ENCODE measurements at places on chromosomes 3 and 15.

DNA sequence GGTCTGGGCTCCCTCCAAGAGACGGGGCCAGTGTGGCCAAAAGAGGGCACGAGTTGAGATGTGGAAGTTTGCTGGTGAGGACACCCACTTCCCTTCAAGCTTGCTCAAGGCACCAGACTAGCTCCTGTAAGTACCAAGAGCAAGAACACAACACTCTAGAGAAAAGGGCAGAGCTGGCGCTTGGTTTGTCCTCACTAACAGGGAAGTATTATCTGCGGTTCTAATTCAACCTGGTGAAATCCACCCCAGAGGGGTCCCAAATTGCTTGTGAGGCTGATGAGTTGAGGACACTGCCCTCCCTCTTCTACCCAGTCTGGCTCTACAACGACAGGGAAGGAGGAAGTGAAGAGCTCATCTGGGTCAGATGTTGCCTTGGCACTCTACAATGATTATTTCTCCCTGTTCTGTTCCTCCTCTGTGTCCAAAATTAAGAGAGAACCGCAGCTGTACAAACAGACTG lies 16.9 kb upstream of the FSIP1 start:
- no peak for DNase-seq
- no peaks in the 10 kb centered on the region for H3K36me3 ChIP-seq
- H3K4me3 ChIP-seq = no peak overlapping the region

DNA sequence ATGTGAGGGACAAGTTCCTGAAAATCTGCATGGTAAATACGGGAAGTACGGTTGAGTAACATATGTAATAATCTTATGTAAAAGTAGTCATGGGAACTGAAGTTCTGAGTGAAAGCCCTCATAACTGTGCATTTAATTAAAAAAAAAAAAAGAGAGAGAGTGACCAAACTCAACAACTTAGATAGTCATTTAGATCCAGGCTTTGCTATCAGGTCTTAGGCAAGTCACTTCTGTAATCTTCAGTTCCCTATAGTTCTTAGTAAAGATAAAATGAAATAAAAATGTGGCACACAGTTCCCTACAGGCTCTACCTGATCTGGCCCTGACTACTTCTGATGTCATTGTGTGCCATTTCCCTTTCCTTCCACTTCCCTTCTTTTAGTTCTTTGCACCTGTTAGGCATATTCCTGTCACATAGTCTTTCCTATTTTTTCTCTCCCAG lies 15.0 kb downstream of the RNF111 start:
- H3K4me1 ChIP-seq = no peaks in the 10 kb centered on the region
- H3K27ac ChIP-seq = no peak overlapping the region
- H3K27me3 ChIP-seq = no peaks in the 10 kb centered on the region
- H3K4me3 ChIP-seq = no peak overlapping the region

GRCh38 chr3:138351151-138351550 lies 2.8 kb downstream of the MRAS start:
- H3K4me3 ChIP-seq = no peak overlapping the region
- H3K27ac ChIP-seq = no peak overlapping the region
- H3K36me3 ChIP-seq = no peaks in the 10 kb centered on the region
- H3K4me1 ChIP-seq = no peaks in the 10 kb centered on the region
- H3K27me3 ChIP-seq = no peaks in the 10 kb centered on the region

DNA sequence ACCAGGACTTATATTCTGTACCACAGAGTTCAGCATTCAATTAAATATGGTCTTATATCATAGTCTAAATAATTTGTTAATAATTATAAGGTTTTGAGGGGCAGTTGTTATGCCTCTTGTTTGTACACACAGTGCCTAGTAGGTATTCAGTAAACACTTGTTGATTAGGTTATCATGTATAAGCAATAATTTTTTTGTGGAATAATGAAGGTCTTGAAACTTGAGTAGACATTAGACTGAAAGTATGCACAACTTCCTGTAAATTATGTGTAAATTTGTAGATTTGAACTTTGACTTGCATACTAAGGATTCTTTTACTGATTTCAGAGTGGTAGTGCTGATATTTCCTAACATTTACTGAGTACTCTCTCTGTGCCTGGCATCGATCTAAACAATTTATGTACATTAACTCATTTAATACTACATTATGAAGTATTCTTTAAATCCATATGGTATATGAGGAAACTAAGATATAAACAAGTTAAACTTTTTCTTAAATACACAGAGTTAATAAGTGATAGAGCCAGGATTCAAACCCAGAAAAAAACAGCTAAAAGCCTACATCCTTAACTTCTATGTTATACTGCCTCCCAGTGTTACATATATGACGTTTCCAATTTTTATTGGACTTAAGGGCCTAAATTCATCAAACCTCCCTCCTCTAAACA lies 65.1 kb downstream of the GLCE start:
- DNase-seq = no peak
- no peaks in the 10 kb centered on the region for H3K27me3 ChIP-seq
- H3K36me3 ChIP-seq = no peaks in the 10 kb centered on the region
- no peak overlapping the region for H3K27ac ChIP-seq
